ENCODE measurements at places on chromosomes 4 and X.

DNA sequence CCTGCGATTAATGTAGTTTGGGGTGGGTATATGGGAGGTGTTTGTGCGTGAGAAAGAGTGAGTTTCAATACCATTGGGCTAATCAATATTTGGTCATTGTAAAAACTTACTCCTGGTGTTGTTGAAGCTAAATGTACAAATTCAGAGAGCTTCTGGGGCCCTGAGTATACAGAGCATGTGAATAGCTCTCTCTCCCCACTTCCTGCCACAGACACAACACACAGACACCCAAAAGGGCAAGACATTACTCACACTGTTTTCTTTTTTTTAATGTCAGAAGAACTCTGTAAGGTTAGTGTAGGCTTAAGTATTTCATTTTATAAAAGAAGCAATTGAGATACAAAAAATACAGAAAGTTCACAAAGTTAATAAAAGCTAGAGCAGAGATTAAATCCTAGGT lies 151.3 kb upstream of the KCNIP4 start:
- no peak for DNase-seq

DNA sequence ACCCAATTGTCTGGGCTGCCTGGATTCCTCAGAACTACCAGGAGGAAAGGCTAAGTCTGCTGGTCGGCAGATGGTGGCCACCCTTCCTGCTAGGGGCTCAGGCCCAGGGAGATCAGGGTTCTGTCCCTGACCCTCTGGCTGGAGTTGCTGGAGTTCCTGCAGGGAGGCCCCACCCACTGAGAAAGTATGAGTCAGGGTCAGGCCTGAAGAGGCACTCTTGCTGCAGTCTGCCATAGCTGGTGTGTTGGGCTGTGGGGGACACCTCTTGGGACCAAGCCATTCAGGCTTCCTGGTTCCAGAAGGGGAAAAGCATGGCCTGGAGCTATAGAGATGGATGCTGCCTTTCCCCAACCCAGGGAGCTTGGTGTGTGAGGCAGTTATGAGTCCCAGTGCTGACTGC lies 40.4 kb upstream of the PCDH18 start:
- DNase-seq: no peak

- DNase-seq: no peak
These were observed 39.8 kb downstream of the AFF1 start for GRCh38 chr4:86974551-86974994.

- DNase-seq: no peak
These were observed 102.7 kb downstream of the UCHL1 start for GRCh38 chr4:41359422-41359775.

- DNase-seq: no peak
These were observed 474.8 kb downstream of the PDGFC start for GRCh38 chr4:156496797-156497196.

DNA sequence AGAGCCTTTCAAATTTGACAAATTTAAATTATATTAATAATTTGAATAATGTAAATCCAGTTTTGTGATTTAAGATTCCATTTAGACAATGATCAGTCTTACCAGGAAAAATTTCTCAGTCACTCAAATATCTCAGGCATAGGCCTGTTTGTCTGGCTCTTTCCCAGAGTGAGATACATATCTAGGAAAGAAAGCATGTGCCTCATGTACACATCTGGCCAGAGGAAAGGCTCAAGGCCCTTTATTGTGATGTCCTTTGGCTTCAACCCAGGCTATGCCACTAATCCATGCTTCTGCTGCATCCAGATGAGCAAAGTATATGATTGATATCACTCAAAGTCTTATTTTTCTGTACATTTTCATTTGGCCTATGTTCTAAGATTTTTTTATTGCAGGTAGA lies 473.3 kb upstream of the ADGRL3 start:
- DNase-seq: no peak

GRCh38 chrX:134695999-134696398 lies 37.7 kb upstream of the PLAC1 start:
- DNase-seq: no peak

- DNase-seq: no peak
These were observed 58.1 kb upstream of the ENPP6 start for GRCh38 chr4:184275766-184276165.

GRCh38 chrX:47244676-47245075 lies 11.9 kb downstream of the USP11 start:
- no peak for DNase-seq

DNA sequence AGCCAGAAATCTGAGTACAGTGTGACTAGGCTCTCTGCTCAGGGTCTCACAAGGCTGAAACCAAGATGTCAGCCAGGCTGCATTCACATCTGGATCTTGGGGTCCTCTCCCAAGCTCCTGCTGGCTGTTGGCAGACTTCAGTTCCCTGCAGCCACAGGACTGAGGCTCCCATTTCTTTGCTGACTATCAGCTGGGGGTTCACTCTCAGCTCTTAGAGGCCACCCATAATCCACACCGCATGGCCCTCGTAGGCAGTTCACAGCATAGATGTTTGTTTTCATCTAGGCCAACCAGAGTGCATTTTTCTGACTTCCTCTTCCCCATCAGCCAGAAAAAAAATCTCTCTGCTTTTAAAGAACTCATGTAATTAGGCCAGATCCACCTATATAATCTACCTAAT lies 8.2 kb upstream of the WDR44 start:
- no peak for DNase-seq

DNA sequence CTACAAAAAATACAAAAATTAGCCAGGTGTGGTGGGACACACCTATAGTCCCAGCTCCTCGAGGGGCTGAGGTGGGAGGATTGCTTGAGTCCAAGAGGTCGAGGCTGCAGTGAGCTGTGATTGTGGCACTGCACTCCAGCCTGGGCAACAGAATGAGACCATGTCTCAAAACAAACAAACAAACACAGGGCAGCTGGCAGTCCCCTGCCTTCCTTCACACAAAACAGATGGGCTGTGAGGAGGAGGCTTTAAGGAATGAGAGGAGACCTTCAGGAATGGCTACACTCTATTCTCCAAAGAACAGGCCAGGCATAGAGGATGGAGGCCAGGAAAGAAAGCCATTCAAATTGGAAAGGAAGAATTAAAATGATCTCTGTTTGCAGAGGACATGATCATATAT lies 65.6 kb upstream of the MAML3 start:
- no peak for DNase-seq

- no peak for DNase-seq
These were observed 22.1 kb downstream of the YIPF7 start for GRCh38 chr4:44629280-44629866.

Data from stimulated activated CD8-positive, alpha-beta memory T cell treated with anti-CD3 and anti-CD28 coated beads, Interleukin-15, amount 100 ng/mL, for 48 hours (primary cell).